GM12892 (cell line): ENCODE measurements at places on chromosomes 7 and 10.

DNA sequence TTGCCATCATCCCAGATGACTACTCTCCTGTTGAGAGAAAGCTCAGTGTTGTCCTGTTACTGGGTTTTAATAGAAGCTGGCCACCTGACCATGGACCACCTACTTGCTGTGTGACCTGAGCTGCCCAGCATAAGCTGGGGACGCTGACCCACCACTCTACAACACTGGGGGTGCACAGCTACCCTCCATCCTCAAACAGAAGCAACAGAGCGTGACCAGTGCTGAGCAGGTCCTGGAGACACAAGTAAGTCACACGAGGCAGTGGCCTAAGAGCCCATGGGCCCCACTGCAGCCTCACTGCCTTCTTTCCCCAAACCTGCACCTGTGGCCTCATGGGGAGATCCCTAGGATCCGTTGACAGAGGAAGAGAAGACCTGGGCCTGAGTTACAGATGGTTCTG lies 198.6 kb upstream of the ADARB2 start:
- DNase-seq = no peak

DNA sequence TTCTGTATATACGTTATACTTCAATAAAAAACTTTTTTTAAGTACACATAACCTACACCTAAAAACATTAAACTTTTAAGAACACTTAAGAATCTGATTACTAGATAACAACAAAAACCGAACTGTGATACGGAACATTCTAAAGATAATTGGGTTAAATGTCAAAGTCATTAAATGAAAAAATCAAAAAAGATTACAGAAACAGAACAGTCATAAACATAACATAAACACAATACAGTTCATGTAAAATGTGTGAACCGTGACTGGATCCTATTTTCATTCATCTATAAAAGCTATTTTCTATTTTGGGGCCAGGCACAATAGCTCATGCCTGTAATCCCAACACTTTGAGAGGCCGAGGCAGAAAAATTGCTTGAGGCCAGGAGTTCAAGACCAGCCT lies 38.6 kb downstream of the ATE1 start:
- DNase-seq = no peak

- no peak for DNase-seq
Measured at GRCh38 chr10:75469006-75469616, 37.7 kb downstream of the LRMDA start.

DNA sequence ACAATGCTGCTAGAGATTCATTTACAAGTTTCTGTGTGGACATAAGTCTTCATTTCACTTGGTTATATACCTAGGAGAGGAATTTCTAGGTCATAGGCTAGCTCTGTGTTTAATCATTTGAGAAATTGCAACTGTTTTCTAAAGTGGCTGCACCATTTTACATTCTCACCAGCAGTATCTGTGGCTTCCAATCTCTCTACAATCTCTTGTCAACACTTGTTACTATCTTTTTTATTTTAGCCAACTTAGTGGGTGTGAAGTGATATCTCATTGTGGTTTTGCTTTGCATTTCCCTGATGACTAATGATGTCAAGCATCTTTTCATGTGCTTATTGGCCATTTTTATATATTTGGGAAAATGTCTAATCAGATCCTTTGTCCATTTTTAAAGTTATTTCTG lies 53.0 kb upstream of the DRGX start:
- no peak for DNase-seq

DNA sequence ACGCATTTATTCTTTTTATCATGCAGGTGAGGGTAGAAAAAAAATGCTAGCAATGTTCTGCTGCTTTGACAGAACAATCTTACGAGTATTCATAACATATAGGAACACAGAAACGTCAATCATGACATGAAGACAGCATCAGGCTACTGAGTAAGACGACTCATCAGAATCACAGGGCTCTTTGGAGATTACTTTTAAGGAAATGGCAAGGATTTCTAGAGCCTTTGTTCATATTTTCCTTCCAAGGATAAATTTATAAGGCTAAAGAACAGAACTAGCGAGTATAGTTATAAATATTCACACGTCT lies 39.8 kb upstream of the DNAJC1 start:
- no peak for DNase-seq

DNA sequence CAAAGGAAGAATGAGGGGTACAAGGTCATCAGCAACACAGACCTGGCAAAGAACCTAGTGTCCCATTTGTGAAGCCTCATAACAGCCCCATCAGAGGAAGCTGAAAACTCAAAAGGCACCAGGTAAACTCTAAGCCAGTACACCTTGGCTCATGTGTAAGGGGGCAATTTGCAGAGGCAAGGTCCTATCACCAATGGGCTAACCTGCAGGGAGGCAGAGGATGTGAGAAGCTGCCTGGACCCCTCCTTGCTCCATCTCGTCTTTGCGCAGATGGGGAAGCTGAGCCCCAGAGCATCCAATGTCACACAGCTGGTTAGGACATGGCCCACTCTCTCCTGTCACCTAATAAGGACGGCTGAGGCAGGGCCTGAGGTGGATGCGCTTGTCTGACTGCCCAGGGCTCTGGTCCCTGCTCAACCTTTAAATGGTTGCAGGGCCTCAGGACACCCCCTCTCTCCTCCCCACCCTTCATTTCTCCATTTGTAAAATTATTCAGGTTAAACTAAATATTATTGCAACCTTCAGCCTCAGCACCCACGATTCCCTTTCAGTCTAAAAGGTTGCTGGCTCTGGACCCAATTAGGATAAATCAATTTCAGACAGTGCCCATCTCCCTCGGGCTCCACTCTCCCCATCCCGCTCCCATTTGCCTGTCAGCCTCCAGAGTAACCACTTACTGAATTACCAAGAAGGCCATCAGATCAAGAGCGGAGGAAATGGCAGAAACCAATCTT lies 135.3 kb downstream of the OAT start:
- no peak for DNase-seq

DNA sequence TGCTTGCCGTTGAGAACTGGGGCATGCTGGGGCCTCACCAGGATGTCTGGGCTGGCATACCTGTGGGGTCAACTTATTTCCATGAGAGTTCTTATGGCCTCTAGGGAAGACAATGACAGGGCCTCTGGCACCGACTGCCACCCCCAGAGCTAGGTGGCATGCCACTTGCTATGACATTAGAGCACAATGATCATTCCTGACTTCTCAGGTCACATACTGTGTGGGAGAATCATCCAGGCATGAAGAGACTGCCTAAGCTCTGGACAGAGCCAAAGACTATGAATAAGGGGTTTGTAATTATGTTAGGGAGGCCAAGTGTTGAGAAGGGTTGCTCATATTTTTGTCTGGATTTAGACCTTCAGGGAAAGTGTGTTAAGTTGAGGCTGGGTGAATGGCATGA lies 97.5 kb downstream of the PTPN20 start:
- no peak for DNase-seq

GRCh38 chr10:70221030-70221429 lies 12.2 kb downstream of the PPA1 start:
- DNase-seq = no peak

- DNase-seq = no peak
Measured at GRCh38 chr7:140230861-140231770, 54.3 kb upstream of the KDM7A start.

DNA sequence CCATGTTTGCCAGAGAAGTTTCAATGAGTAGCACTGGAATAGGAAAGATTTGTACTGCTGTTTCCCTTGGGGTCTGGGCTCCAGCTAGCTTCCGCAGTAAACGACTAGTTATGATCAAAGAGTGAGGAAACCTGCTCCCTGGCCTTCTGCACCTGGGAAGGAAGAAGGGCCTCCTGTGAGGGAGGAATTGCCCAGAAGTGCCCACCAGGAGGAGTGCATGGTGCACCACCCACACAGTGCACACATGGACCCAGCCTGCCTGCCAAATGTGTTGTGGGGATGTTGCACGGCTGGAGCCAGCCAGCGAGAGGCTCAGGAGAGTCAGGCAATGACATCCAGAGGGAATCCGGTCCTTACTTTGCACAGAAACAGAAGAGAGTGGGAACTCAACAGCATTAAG lies 27.0 kb upstream of the FAM107B start:
- DNase-seq = no peak

DNA sequence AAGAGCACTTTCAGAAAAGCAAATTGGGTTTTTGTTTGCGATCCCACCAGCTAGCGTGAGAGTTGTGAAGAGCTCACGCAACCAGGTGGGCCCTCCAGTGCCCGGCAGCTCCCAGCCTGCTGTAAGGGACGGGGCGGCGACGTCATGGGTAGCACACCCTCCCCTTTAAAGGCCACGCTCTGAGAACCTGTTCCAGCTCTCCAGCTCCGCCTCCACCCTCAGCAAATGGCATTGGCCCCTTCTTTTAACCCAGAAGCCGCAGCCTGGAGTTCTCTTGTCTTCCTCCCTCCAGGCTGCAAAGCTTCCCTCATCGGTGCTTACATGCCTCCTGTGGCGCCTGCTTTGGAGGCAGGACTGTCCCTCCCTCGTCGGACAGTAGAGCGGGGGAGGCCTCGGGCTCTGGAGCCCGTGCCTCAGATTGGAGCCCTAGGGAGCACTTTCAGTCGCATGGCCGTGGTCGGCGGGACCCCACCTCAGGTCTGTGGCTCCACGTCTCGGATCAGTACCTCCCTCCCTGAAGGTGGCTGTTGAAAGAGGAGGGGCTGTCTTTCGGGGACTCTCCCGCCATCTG lies 32.9 kb downstream of the WIPI2 start:
- no peak for DNase-seq

- no peak for DNase-seq
Measured at GRCh38 chr10:22222236-22223190, 4.7 kb upstream of the EBLN1 start.

GRCh38 chr10:70917635-70918034 lies 29.3 kb upstream of the PCBD1 start:
- DNase-seq = no peak

GRCh38 chr7:111560773-111561653 lies 1.3 kb downstream of the IMMP2L start:
- no peak for DNase-seq
